Activated CD4-positive, alpha-beta T cell treated with anti-CD3 and anti-CD28 coated beads, Interleukin-2, amount 50 U/mL, for 16 hours (primary cell): ENCODE measurements at places on chromosomes 12 and 14.

DNA sequence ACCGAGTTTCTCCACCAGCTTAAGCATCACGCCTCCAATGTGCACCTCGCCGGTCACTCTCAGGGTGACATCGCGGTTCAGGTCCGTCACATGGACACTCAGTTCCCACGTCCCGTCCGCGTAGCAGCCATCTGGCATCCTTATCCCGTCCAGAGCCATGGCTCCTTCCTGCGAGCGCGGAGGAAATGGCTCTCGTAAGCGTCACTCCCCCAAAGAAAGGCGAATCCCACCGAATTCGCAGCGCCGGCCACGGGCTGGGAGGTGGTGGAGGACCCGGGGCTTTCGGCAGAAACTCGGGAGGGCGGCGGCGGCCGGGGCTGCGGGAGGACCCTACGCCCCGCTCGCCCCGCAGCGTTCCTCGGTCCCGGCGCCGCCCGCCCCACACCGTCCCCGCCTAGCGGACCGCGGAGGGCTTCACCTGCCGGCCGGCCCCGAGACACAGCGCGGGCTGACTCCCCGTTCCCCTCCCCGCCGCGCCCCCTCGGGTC lies 396 bp downstream of the FERMT2 start:
- no peak for DNase-seq

DNA sequence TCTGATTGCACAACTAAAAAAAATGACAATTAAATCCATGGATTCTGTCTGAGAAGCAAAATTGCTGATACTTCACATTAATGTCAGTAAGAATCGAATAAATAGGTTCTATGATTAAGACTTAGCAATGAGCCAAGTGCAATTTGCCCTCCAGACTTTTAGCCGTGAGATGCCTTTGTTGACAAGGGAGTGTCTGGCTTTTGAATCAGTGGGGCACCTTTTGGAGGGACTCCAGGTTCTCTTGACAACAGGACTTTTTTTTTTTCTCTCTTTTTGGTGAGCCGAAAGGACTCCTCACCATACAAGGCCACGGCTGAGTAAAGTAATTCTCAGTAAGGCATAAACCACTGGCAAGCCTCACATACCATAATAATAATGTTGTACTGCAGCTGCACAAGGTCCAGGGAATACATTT lies 4.7 kb upstream of the MDM1 start:
- no peak for DNase-seq

- no peak for DNase-seq
Observed at GRCh38 chr14:90659156-90659555, 157.1 kb downstream of the TTC7B start.

- no peak for DNase-seq
Observed at GRCh38 chr14:56885825-56886224, 75.5 kb upstream of the OTX2 start.

- no peak for DNase-seq
Observed at GRCh38 chr12:31362115-31362758, 36.3 kb upstream of the SINHCAF start.

- no peak for DNase-seq
Observed at GRCh38 chr12:26704684-26705460, 128.1 kb downstream of the ITPR2 start.

- no peak for DNase-seq
Observed at GRCh38 chr12:23949348-23950209, at the start of gene SOX5. Gene SOX5 (minus strand): TSS chr12:23949670. CDS start chr12:23949601, 69 bp downstream.

- no peak for DNase-seq
Observed at GRCh38 chr12:11819643-11820042, 170.2 kb downstream of the ETV6 start.

DNA sequence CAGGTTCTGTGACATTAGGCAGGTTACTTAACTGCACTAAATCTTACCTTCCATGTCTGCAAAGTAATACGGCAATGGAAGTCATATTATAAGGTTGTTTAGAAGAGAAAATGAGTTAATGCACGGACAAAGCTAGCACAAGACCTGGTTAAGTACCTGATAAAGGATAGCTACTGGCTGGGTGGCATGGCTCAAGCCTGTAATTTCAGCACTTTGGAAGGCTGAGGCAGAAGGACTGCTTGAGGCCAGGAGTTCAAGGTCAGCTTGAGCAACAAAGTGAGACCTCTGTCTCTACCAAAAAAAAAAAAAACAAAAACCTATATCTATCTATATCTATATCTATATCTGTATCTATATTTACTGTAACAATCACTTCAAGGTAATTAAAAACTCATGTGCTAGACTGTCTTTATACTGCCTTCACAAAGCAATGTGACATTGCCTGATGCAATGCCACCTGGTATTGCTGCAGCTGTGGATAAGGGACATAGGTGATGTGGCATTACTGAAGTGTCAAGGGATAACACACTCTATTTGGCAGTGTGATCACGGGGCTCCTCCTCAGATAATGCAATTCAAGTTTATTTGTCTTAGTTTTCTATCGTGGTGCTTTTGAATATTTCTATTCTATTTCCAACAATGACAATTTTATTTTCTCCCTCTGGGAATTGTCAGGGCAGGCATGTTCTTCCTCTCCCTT lies 107.1 kb downstream of the PAX9 start:
- no peak for DNase-seq

DNA sequence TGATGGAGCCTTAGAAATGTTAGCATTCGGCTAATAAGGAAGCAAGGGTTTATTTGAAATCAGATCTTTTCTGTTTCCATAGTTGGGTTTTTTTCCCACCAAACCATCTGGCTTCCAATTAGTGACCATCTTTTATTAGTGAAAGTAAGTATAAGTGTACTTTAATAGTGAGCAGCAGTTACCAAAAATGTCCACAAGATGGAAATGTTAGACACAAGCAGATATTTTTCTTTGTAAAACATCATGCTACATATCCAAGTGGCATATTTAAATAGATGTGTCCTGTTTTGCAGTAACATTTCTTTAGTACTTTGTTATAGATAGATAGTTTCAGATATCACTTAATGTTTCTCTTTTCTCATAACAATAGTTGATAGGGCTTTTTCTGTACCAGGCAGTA lies 28.8 kb downstream of the YEATS4 start:
- no peak for DNase-seq

GRCh38 chr12:92369636-92370035 lies 224.0 kb upstream of the BTG1 start:
- no peak for DNase-seq

DNA sequence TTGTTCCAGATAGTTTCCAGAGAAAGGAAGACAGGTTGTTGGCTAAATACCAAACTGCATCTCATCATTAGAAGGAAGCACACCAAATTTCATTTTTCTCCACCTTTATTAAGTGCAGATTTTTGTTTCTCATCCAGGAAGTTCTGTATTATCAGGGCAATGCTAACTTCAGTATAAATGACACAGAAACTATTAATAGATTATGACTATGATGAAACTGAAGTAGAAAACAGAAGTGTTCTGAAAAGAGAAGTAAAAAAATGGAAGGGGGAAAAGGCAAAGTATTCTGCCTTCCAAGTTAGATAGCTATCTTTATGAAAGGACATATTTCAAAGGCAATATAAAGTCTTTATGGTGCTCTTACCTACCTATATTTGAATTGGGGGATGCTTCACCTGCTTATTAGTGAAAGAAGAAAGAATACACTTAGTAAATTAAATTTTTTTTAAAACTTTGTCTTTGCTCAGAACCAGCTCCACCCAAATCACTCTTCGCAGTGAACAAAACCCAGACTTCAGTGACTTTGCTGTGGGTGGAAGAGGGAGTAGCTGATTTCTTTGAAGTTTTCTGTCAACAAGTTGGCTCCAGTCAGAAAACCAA lies 223.9 kb downstream of the PTPRO start:
- DNase-seq: no peak

DNA sequence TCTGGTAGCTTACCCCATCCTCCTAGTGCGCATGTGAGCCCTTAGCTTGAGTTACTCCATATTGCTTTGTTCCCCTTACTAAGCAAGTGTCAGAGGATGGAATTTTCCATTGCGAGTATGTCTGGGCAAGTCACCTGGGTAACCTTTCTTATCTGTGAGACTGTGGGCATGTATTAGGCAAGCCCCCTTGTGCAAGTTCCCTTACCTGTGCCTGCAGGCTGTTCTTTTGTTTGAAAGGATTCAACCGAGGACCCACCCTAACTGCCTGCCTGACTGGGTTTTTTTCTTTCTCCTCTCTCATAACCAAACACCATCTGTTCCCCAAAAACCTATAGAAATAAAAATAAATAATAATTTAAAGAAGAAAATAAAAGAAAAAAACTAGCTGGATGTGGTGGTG lies 22.3 kb upstream of the PPP2R5E start:
- DNase-seq: no peak

DNA sequence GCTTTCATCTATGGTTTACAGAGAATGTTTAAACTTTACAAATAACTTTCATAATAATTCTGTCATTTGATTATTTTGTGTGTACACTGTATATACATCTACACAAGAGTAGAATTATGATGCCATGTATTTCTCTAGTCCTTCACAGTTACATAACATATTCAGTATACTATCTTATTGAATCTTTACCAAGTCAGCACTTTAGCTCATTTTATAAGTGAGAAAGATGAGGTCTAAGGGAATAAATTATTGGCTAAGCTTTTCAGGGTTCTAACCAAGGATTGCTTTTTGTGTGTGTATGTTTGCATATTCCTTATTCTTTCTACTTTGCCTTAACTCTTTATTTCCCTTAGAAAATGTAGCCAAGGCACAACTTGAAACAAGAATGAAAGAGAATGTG lies 84.3 kb upstream of the PTPRQ start:
- DNase-seq: no peak

DNA sequence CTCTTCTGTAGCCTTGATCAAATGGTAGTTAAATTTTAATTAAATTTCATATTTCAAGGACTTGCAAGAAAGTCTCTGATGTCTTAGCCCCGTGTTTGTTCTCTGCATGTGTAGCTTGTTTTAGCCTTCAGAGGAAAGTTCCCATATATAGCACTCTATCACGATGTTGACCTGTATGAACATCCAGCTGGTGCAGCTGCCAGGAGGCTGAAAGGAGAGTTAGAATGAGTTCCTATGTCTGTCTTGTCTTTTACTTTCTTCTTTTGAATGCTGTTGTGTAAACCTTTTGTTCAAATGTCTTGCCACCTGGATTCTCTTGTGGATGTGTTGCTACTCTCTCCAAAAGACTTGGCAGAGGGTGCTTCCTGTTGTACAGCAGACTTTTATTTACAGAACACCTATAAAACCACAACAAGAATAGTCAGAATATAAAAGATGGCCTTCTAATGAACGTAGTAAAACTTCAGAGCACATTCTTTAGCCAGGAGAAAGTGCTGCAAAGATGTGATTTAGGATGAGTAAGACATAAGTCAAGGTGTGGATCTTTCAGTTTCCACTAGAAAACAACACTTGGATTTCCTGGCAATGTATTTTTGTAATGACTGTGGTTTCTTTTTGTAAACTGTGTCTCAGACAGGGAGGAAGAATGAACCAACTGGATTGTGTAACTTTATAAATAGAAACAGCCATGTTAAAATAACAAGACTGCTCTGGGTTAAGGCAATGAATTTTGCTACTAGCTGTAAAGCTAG lies 17.2 kb downstream of the NAV3 start:
- no peak for DNase-seq

GRCh38 chr14:37060496-37061260 lies 111.7 kb downstream of the SLC25A21 start:
- no peak for DNase-seq

GRCh38 chr12:69932154-69932553 lies 107.1 kb downstream of the MYRFL start:
- DNase-seq: no peak

DNA sequence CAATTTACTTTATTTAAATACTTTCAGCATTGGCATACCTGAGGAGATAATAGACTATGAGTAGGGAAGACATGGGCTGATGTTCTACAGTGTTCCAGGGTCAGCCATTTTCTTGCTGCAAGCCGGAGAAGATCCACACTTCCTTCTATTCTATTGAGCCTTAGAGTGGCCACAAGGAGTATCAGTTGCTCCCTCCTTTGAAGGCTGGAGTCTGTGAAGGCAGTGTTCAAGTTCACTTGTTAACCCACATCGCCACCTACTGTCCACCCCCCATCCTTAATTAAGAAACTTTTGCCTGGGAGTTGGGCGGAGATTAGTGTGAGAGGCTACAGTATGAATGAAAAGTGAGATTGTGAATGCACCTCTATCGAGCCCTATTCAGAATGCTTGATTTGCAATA lies 666.6 kb downstream of the NRXN3 start:
- DNase-seq: peak; percentile 33

- DNase-seq: peak; percentile 72
Observed at GRCh38 chr12:121579981-121580868, 598 bp downstream of the KDM2B start.

- no peak for DNase-seq
Observed at GRCh38 chr12:104351057-104351983, 47.8 kb downstream of the EID3 start.

GRCh38 chr12:5902736-5903135 lies 42.3 kb downstream of the ANO2 start:
- DNase-seq: no peak

DNA sequence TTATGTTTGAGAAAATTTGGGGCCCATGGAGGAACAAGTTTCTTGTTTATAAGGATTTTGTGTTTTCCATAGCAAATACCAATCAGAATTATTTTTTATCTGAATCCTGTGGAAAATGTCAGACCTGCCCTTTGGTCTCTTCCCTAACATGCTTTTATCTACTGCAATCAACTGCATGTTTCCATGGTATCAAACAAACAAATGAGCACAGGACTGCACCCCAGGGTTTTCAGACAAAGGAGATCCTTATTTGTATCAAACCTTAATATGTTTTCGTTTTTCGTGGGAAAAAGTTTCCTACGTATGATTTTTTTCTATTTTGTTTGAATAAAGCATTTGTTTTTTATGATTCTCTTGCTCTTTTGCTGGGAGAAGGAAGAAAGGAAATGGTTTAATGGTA lies 91.1 kb downstream of the GPR135 start:
- DNase-seq: no peak

- DNase-seq: no peak
Observed at GRCh38 chr14:104399432-104400155, 180.0 kb upstream of the C14orf180 start.

GRCh38 chr12:27937768-27938167 lies 34.8 kb downstream of the PTHLH start:
- no peak for DNase-seq

DNA sequence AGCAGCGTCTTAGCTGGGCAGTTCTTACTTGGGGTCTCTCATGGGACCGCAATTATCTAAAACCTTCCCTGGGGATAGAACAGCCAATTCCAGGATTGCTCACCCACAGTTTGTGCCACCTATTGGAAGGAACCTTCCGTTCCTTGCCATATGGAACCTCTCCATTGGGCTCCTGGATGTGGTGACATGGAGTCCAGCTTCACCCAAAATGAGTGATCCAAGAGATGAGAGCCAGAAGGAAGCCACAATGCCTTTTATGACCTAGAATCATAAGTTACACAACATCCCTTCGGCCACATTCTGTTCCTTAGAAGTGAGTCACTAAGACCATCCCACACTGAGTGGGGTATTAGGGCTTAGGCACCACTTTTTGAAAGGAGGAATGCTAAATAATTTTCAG lies 164.4 kb downstream of the FBXL14 start:
- DNase-seq: no peak

DNA sequence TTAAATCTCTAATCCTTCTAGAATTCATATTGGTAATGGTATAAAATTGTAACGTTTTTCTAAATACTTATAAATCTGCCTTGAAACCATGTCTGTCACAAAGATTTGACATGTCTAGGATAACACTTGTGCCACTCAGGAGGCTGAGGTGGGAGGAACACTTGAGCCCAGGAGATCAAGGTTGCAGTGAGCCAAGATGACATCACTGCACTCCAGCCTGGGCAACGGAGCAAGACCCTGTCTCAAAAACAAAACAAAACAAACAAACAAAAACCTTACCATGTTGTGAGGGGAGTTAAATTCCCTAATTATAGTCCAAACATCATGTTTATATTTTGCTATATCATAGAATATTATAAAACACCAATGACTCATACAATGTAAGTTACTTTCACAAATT lies 317.5 kb upstream of the SOX5 start:
- DNase-seq: no peak
